H1 (cell line): ENCODE measurements at places on chromosomes 7 and 10. TPM values are rescaled to one million over a fixed set of nuclear protein-coding genes. Genes with fewer than 3 reads are reported as not detected.

DNA sequence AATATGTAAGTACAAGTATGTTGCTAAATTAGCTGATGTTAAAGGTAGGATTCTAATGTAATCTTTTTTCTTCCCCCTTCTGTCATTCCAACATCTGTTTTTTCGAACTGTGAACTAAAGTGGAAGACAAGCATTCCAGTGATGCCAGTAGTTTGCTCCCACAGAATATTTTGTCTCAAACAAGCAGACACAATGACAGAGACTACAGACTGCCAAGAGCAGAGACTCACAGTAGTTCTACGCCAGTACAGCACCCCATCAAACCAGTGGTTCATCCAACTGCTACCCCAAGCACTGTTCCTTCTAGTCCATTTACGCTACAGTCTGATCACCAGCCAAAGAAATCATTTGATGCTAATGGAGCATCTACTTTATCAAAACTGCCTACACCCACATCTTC lies 62.7 kb downstream of the WAC start:
- no peak for DNase-seq

GIMAP8 gene
- total RNA-seq: not detected in 2 replicates

DNA sequence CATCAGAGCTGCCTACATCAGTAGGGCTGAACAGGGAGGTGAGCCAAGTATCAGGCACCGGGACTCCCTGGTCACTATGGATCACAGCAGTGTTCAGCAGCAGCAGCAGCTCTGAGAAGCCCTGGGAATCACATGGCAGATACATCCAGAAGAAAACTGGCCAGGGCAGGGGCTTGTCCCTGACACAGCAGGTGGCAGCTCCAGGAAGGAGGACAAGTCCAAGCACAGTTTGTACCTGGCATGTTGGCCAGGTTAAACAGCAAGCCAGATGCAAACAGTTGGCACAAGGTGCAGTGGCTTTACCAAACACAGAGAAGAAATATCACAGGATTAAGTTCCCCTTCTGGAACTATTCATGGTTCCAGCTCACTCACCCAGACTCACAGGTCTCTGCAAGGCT lies 139.4 kb downstream of the KCNMA1 start:
- no peak for DNase-seq

- DNase-seq: no peak
These were observed 9.7 kb downstream of the ABCA13 start for GRCh38 chr7:48180981-48181380.

LIPK gene
- not detected in 2 replicates for total RNA-seq
